ENCODE measurements at places on chromosomes 7 and 10.

DNA sequence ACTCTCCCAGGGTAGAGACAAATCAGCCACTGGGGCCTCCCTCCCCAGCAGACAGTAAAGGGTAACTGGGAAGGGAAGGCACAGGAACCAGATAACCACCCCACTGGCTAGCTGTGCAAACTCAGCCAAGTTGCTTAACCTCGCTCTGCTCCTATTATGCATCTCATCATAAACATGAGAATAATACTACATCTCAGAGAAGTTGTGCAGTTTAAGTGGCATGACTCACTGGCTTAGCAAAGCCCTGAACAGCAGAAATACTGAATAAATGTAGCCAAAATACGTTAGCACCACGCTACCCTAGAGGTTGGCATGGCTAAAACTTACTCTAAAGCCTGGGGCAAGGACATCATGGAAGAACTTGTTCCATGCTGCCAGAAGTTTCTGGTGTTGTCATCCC is 128.1 kb upstream of the ANK3 start:
- no peak for DNase-seq

DNA sequence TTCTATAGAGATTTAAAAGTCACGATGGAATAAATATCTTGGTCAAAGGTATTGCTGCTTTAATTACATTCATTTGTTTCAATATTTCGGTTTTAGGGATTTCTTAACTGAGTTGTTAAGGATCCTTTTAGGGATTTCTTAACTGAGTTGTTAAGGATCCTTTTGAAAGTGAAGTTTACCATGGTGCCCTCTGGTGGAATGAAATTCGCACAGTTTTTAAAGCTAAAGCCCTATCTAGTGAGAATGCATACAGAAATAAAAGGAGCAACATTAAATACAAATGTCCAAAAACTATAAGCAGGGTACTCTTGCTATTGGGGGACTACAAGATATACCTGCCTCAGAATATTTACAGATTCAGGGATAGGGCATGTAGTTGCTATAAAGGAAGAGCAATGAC is 193.7 kb downstream of the RNLS start:
- DNase-seq = peak; percentile 21

GRCh38 chr10:126459032-126459831 is 71.0 kb upstream of the ADAM12 start:
- peak; percentile 74 for DNase-seq

DNA sequence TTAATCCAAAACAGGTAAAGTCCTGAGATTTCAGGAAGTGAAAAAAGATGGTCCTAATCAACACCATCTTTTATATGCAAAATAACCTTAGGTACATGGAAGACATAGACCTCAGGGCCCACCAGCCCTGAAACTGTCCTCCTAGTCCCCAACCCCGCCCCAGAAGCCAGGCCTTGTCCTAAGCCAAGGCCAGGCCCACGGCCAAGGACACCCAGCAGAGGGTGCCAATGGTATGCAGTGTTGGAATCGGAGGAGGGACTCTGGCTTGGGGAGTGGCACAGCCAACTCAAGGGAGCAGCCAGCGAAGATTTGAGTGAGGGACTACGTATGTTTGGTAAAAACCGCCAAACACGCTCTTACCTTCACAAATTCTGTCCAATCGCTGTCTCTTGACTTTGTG is 96.7 kb downstream of the ZRANB1 start:
- no peak for DNase-seq

DNA sequence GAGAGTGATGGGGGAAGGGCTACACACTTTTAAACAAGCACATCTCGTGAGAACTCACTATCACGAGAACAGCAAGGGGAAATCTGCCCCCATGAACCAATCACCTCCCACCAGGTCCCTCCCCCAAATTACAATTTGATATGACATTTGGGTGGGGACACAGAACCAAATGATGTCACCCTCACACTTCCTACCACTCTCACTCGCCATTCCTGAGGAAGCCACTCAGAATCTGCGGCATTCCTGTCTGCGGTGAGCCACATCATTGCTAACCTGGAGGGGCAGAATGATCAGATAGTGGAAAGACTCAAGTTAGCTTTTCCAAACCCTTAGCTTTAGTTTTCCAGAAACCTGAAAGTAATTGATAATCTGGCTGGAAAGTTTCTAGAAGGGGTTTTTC is 66.9 kb downstream of the MYO3A start:
- no peak for DNase-seq

GRCh38 chr7:135659159-135659846 is 3.0 kb upstream of the STMP1 start:
- peak; percentile 64 for DNase-seq

DNA sequence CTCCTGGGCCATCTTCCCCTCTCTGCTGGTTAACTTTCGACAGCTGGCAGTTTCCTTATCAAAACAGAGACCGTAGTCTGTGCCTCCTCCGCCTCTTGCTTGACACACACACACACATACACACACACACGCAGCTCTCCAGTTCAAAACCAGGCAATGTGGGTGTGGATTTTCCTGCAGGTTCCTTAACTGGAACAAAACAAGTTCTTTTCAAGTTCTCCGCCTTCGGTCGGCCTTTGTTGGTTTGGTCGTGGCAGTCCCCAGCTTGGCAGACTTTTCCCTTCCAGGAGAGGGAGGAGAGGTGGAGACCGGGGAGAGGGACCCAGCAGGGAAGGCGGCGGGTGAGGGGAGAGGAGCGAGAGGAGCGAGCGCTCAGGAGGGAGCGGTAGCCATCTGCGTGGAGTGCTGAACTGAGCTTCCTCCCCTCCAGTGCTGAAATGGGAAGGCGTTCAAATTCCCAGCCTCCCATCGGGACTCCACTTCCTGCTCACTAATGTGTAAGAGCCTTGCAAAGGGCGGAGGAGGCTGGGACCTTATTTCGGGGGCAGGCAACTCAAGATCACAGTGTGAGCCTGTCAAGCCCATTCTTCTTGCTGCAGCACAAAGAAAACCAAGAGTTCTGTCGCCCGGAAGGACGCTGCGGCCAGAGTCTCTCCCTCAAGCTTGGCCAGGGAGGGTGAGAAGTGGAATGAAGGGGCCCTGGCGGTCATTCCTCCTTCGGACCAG is 120.6 kb downstream of the PRPF18 start:
- peak; percentile 86 for DNase-seq

DNA sequence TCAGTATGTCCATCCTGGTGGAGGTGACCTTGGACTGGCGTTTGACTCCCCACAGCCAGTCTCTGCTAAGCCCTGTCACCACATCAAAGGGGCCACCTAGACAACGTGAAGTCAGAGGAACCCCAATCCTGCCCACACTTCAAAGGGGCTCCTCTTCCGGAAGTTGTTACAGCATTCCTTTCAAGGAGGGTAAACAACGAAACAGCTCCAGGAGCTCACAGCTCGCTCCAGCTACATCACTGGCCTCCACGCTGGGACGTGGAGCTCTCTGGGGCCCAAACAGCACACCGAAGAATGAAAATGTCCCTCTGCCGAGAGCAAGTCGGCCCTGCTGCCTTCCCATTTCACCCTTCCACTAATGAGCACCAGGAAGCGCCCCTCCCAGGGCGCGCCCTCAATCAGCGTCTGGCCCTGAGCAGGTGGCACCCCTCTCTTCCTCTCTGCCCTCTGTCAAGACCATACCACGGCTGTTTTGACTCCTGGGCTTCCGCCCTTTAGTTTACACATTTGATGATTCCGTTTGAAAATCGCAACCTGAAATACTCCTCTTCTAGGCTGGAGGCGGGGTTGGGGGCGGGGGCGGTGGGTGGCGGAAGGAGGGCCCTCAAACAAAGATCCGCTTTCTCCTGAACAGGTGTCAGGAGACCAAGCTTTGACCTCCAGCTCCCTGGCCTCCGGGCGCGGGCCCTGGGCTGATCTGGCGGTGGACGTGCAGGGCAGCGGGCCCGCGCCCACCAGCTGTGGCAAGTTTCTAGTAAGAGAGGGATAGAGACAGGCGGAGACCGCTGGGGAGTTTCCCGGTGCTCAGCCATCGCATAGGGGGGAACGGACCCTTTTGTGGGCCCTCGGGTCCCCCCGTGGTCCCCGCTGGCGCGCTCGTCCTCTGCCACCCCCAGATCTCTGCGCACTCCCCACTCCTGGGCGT is 53.1 kb upstream of the KDM7A start:
- DNase-seq = peak; percentile 80
